ENCODE measurements at places on chromosomes 5 and 9. TPM values are rescaled to one million over a fixed set of nuclear protein-coding genes. Genes with fewer than 3 reads are reported as not detected.

DNA sequence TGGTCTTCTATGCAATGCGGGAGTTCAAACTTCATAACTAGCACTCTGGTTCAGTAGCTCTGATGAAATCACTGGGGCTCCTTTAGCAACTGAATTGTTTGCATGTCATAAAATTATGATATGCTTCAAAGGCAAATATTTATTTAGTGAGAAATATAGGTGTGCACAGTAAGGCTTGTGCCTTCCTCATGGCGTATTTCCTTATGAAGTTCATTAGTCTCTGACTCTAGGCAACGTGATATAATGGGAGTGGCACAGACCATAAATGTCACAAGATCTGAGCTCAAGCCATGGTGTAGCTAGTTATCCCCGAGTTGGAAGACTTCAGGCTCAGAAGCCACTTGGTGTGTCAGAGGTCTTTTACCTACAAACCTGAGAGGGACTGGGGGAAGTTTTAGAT, 35.5 kb downstream of the PIP5K1B start:
- DNase-seq = no peak

Gene NRG2
- 3.8 TPM for total RNA-seq

- no peak for DNase-seq
Observed at GRCh38 chr9:33687779-33688178, 107.6 kb upstream of the PRSS3 start.

GRCh38 chr5:132114150-132115121, 40.8 kb downstream of the CSF2 start:
- no peak for DNase-seq

GRCh38 chr5:67209141-67209771, 12.7 kb upstream of the CD180 start:
- no peak for DNase-seq

DNA sequence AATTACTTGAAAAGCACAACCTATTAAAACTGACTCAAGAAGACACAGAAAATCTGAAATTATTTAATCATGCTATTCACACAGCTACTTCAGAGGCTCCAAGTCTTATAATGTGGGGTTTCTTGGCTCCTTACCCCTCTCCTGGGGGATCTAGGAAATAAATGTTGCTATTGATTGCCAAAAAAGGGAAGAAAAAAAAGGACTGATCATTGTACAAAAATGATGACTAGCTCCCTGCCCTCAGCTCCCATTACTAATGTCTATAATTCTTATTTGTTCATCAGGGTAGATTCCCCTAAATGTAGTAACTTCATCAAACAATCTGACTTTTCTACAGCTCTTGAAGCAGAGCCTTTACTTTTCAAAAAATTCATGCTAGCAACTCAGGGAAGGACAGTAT, 3.3 kb upstream of the SMC5 start:
- DNase-seq = no peak

DNA sequence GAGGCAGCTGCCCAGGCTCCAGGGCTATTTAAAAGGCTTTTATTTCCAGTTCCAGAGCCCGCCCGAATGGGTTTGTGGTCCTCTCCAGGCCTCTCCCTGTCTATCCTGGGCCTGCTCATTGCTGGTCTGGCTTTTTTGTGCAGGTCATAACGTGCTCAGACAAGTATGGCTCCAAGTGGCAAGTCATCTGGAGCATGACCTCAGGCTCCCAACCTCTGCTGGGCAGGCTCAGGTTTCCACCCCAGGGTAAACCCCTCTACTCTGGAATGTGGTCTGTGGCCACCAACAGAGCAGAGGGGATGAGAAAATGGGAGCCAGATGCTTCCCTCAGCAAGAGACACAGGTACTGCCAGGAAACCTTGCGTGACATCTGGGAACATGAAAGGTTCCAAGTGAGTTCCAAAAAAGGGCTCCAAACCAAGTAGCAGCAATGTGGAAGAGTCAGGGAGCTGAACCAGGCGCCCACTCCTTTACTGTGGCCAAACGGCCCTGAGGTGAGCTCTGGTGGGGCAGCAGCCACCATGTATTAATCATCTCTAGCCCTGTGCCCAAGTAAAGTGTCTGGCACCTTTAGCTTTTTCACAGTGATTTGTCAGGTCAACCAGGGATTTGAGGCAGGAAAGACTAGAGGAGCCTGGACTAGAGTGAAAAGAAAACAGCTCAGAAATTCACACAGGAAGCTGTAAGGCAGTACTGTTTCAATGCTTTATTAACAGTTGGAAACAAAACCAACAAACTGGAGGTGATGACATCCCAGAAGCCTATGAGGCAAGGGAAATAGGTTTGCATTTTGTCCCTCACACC, 25.7 kb downstream of the PCDHGC5 start:
- no peak for DNase-seq

- DNase-seq = no peak
Observed at GRCh38 chr9:110897943-110898342, 140.3 kb downstream of the LPAR1 start.

DNA sequence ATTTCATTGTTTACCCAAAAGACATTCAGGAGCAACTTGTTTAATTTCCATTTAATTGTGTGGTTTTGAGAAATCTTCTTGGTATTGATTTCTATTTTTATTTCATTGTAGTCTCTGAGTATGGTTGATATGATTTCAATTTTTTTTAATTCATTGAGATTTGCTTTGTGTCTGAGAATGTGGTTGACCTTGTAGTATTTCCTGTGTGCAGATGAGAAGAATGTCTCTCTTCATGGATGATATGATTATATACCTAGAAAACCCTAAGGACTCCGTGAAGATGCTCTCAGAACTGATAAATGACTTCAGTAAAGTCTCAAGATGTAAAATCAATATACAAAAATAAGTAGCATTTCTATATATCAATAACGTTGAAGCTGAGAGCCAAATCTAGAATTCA, 202.4 kb upstream of the CDH9 start:
- DNase-seq = no peak

DNA sequence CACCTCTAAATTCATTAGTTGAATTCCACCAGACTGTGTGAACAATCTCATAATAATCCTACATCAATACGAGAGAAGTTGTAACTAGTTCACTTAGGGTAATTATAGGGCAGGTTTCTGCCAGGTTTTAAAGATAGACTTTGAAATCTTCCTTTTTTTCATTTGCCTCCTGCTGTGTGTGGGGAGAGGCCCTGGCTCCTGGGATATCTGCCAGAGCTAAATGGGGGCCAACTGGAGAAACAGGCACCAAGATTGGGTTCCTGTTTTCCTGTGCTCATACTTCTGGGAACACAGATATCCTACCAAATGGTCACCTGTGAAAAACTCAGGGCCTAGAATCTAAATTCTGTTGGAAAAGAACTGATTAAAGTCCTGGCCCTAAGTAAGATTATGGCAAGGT, 42.3 kb downstream of the SH3RF2 start:
- no peak for DNase-seq

- DNase-seq = no peak
Observed at GRCh38 chr9:37929441-37929895, 25.5 kb upstream of the SLC25A51 start.
